ENCODE measurements at places on chromosomes 6 and 20.

GRCh38 chr20:23441850-23442313 is 2.4 kb downstream of the CSTL1 start:
- DNase-seq = peak; percentile 67

DNA sequence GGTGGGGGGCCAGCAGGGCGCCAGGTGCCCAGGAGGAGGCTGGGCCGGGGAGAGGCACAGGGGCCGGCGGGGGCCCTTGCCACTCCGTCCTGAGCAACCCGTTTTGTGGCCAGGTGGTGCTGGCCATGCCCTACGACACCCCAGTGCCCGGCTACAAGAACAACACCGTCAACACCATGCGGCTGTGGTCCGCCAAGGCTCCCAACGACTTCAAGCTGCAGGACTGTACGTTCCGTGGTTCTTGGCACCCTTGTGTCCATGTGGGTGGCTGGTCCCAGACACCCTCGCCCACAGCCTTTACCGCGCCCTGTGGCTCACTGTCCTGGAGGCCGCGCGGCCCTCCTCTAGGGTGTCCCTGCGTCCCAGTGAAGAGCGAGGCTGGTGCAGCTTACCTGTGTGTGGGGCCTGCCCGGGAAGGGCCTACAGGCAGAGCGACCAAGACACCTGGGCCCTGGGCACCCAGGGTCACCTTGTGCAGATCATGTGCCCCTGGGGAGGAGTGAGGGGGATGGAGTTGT is 28.7 kb downstream of the PYGB start:
- no peak for DNase-seq

- DNase-seq = no peak
These were observed 410.0 kb downstream of the PLCB1 start for GRCh38 chr20:8542110-8542486.

DNA sequence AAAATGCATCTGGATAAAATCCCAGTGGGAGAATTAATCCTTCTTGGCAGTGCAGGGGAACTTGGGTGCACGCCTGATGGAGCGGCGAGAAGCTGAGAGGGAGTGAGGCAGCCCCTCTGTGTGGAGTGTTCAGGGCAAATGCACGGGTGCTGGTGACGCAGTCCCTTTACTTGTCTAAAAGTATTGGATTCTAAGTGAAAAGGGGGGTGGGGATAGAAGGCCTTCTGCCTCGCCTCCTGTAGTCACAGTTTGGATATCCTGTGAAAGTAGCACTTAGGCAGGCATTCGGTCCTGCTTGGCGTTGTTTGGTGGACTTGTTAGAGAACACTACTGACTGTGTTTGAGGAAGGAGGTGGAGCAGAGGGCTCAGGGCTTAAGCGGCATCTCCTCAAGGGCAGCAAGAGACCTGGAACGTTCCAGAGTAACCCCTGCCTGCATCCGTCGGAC is 39.3 kb downstream of the PHACTR3 start:
- DNase-seq = no peak

DNA sequence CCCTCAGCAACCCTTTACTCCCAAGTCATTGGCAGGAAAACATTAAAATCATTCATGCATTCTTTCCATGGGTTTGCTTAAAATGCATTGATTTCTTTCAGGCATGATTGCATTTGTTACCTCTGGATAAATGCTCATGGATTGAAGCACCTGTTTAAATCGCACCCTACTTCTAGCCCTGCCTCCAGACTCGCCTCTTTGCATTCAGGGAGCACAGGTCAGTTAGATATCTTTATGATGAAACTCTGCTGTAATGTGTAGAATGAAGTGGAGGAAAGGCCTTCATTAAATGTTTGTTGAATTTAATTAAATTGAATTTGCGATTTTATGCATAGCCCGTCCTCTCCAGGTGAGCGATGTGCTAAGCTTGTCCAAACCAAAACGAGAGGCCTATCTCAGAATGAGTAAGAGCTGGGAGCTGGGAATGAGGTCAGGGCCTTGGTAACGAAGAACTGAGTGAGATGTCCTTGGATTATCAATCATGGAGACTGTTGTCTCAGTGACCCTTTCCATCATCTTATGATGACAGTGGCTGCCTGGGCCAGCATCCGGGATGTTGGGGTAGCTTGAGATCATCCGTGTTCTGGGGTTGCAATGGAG is 210.1 kb downstream of the SYNDIG1 start:
- no peak for DNase-seq

DNA sequence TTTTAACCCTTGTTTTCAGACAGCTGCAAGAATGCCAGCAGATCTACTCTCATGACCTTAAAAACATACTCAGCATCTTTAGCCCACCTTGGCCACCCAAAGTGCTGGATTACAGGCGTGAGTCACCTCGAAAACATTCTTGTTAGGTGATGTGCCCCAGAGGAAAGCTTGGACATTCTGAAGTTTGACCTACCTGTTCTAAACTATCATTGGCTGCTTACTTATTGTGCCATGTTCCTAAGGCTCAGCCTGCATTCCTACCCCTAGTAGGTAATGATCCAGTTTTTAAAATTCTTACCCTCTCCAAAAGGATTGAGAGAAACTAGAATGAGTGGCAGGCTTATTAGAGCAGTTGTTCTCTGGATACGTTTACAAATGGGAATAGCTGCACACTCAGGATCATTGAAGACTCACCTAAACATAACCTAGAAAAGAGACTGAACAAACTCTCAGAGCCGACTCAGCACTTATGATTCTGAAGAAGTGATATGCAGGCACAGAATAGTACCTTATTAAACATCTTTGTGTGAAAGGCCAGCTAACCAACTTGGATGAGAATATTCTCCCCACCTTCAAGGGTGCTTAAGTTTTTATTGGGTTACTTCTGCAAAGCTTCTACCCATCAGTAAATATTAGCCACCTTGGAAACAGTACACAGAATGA is 362.1 kb downstream of the NRN1 start:
- no peak for DNase-seq

- no peak for DNase-seq
These were observed 35.2 kb downstream of the GPX6 start for GRCh38 chr6:28480253-28480932.

DNA sequence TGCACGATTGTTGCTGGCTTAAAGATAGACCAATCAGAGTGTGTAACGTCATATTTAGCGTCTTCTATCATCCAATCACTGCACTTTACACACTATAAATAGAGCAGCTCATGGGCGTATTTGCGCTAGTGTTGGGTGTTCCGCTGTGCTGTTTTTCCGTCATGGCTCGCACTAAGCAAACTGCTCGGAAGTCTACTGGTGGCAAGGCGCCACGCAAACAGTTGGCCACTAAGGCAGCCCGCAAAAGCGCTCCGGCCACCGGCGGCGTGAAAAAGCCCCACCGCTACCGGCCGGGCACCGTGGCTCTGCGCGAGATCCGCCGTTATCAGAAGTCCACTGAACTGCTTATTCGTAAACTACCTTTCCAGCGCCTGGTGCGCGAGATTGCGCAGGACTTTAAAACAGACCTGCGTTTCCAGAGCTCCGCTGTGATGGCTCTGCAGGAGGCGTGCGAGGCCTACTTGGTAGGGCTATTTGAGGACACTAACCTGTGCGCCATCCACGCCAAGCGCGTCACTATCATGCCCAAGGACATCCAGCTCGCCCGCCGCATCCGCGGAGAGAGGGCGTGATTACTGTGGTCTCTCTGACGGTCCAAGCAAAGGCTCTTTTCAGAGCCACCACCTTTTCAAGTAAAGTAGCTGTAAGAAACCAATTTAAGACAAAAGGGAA is 57.9 kb downstream of the TRIM38 start:
- DNase-seq = peak; percentile 95

GRCh38 chr6:140372064-140372463 is 997.6 kb upstream of the CITED2 start:
- no peak for DNase-seq

DNA sequence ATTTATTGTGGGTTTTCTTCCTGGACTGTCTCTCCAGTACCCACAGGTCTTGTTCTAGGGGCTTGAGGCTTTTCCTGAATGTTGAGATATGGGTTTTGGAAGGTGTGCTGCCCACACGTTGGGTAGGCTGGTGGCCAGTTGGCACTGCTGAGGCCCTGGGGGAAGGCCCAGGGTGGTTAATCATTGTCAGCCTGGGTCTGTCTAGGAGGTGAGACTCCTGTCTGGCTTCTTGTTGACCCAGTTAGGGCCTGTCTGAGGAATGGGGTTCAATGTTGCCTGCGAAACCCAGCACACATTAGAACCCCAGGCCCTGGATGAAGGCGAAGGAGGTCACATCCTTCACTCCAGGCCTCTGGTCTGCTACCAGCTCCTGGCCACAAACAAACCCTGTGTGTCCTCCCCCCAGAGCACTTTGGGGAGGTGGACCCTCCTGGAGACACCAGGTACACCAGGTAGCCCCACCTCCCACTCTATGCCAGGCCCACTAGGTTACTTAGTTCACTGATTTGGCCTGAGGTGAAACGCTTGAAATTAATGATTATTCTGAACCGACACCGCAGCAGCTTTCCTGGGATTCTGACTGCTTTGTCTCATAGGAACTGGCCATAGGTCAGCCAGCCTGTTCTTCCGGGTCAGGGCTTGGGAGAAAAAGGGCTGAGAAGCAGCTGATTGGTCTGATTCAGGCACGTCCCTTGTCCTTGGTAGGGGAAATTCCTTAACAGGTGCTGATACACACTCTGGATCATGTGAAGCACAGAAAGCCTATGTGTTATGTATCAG is 15.2 kb downstream of the DNMT3B start:
- DNase-seq = no peak

GRCh38 chr20:23643659-23644058 is 5.9 kb upstream of the CST3 start:
- no peak for DNase-seq

- DNase-seq = no peak
These were observed 151.5 kb downstream of the EYA4 start for GRCh38 chr6:133392641-133393040.

- DNase-seq = no peak
These were observed 41.5 kb upstream of the RNF24 start for GRCh38 chr20:4056880-4057279.

GRCh38 chr20:9409352-9409751 is 105.0 kb upstream of the LAMP5 start:
- no peak for DNase-seq

DNA sequence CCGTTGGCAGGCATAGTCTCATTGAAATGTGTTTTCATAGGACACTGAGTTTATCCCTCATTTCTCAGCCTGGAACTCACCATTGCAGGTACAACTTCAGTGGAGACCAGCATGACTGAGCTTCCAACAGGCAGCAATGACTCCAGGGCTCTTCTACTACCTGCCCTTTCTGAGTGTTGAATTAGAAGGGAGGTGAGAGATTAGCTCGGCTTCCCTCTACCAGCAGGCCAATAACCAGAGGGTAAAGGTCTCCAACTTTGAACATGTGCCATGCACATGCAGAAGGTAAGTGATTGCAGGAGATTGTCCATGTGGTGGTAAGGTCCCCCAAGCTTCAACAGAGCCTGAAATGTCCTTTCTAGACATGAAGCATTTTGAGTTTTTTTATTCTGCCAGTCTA is 233.8 kb upstream of the SUPT3H start:
- DNase-seq = no peak

GRCh38 chr20:37925265-37926165 is 22.6 kb downstream of the VSTM2L start:
- DNase-seq = no peak

GRCh38 chr6:78611102-78611620 is 256.2 kb upstream of the IRAK1BP1 start:
- peak; percentile 68 for DNase-seq

- DNase-seq = no peak
These were observed 35.3 kb downstream of the PHIP start for GRCh38 chr6:79042799-79043126.

GRCh38 chr6:15447546-15448267 is 201.8 kb downstream of the JARID2 start:
- DNase-seq = no peak

DNA sequence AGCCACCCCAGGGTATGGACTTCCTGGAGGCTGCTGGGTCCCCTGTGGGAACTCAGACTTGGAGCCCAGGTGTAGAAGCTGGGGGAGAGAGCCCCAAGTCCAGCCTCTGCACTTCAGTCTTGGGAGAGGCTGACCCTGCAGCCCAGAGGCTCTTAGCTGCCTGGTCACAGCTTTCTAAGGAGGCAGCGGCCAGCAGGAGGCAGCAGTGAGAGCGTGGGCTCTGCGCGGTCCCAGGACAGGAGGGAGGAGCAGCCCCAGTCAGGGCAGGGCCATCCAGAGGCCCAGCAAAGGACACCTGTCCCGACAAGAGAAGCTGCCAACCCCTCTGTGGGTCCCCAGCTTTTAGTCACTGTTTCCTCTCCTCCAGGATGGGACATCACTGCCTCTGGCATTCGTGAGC is 9.4 kb downstream of the TREML2 start:
- no peak for DNase-seq

- DNase-seq = no peak
These were observed 662.6 kb downstream of the RFPL4B start for GRCh38 chr6:113009682-113010081.

- DNase-seq = no peak
These were observed 27.1 kb upstream of the ELOVL5 start for GRCh38 chr6:53375847-53376246.

DNA sequence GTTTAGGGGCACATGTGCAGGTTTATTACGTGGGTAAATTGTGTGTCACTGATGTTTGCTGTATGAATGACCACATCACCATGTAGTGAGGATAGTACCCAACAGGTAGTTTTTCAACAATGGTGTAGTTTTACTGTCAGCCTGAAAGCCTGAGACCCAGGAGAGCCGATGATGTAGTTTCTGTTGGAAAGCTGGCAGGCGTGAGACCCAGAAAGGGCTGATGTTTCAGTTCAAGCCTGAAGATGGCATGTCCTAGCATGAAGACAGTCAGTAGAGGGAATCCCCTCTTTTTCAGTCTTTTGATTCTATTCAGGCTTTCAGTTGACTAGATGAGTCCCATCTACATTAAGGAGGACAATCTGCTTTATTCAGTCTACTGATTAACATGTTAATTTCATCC is 96.7 kb downstream of the KLHL32 start:
- DNase-seq = no peak

GRCh38 chr6:73873081-73873480 is 177.1 kb downstream of the CD109 start:
- no peak for DNase-seq

GRCh38 chr20:19934792-19935491 is 82.2 kb upstream of the NAA20 start:
- peak; percentile 70 for DNase-seq

DNA sequence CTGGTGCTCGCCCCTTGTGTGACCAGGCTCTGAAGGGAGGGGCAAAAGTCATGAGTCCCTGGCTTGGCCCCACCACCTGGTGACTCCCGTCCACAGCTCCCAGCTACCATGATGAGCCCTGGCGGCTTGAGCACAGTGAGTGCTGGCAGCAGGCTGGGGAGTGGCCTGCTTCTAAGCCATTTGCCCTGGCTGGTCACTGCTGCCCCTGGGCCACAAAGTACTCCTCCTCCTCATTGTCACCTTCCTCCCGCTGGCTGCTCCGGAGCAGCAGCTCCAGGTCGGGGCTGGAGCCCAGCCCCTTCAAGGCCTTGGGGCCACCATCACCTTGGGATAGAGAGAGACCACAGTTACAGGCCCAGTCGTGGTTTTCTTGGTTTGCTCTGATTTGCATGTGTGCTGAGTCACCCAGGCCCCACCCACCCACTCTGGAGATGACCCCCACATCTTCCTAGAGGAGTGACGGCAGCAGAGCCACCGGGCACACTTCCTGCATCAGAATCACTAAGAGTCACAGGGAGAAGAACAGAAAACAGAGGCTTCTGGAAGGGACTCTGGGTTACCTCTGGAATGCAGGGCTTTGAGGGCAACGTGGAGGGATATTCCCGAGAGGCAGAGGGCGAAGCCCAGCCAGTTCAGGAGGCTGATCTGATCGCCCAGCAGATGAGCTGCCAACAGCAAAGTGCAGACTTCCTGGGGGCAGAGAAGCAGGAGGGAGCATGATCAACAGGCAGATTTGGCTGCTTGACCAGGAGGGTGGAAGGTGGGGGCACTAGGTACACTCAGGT is 42.1 kb upstream of the CDH22 start:
- DNase-seq = no peak
